ENCODE measurements at places on chromosomes 11 and 22.

DNA sequence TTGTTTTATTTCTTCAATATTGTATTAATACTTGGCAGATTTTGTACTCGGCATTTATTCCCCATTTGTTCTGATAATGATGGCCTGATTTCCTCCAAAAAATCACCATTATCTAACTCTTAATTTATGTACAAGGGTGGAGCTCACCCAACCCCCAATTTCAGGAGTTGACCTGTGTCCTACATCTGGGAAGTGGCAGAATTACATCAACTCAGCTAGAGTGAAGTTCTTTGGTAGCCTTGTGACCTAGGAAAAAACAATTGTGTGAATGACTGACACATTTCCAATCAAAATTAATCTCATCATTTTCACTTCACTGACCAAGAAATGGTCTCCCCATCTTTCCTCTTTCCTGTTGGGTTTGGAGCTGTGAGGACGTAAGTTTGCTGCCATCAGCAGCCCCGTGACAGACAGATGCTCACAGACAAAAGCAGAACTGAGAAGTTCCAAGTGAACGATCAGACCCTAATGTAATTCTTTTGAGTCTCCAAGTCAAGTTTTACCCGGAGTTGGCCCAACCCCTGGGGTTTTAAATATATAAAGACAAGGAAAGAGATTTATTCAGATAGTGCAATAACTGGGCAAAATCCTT is 16.6 kb upstream of the MS4A6E start:
- DNase-seq: no peak

DNA sequence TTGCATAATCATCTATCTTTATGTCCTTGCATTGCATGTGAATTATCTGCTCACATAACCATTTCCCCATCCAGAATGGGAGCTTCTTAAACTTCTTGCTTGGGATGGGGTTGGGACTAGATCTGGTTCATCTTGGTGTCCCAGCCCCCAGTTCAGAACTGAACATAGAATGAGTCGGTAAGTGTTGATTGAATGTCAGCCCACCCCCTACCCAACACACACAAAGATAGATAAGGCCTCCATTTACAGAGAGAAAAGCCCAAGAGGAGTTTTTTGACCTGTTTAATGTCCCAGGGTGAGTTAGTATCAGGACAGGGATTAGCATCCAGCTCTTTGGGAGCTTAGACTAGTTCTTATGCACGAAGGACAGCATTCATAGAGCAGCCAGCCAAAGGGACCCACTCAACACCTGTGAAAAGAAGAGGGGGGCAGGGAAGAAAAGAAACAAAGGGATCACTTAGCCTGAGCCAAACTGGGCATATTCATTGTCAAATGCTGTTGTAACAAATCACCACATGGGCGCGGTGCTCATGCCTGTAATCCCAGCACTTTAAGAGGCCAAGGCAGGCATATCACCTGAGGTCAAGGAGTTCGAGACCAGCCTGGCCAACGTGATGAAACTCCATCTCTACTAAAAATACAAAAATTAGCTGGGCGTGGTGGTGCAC is 57.4 kb downstream of the CHRDL2 start:
- DNase-seq: no peak

- DNase-seq: no peak
Observed at GRCh38 chr11:84890676-84891075, 736.5 kb downstream of the DLG2 start.

GRCh38 chr11:83249972-83250593 is 36.1 kb downstream of the CCDC90B start:
- DNase-seq: peak; percentile 56

- no peak for DNase-seq
Observed at GRCh38 chr11:113615098-113615497, 91.0 kb downstream of the TMPRSS5 start.

Measured in fibroblast of the conjunctiva (primary cell).